ENCODE measurements at places on chromosomes 11 and 22.

- DNase-seq = no peak
These were observed 4.0 kb downstream of the CD5 start for GRCh38 chr11:61106296-61106695.

GRCh38 chr22:33381531-33382406 lies 323.6 kb upstream of the SYN3 start:
- no peak for DNase-seq

- no peak for DNase-seq
These were observed 46.2 kb downstream of the C11orf58 start for GRCh38 chr11:16784666-16785065.

GRCh38 chr11:87908086-87908485 lies 267.2 kb downstream of the RAB38 start:
- DNase-seq = no peak

GRCh38 chr22:32018056-32018455 lies 25.0 kb upstream of the SLC5A1 start:
- DNase-seq = no peak

GRCh38 chr11:7353100-7353499 lies 101.4 kb downstream of the SYT9 start:
- DNase-seq = no peak

DNA sequence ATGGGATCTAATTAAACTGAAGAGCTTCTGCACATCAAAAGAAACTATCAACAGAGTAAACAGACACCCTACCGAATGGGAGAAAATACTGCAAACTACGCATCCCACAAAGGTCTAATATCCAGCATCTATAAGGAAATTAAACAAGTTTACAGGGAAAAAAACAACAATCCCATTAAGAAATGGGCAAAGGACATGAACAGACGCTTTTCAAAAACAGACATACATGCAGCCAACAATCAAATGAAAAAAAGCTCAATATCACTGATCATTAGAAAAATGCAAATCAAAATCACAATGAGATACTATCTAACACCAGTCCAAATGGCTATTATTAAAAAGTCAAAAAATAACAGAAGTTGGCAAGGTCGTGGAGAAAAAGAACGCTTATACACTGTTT lies 117.5 kb downstream of the FCHSD2 start:
- DNase-seq = no peak

- no peak for DNase-seq
These were observed at the start of gene GRK2 for GRCh38 chr11:67266449-67267187. Gene GRK2, plus strand, starts transcription at chr11:67266473. Its CDS starts 227 bp downstream, at chr11:67266700.

DNA sequence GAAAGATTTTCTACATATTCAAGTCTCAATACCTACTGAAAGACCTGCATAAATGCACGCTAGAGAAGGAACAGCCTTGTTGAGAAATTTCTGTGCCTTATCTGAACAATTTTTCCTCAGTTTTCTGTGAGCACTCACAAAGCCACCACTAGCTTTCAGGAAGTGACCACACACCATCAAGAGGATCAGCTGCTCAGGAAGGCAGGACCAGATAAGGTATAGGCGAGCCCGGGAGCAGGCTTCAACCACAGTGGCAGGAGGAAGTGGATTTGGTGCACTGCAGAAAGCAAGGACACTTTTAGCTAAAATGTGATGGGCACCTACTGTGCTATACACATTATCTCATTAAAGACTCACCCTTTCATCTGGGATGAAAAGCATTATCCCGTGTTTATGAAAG lies 220.8 kb downstream of the RAB38 start:
- DNase-seq = no peak

DNA sequence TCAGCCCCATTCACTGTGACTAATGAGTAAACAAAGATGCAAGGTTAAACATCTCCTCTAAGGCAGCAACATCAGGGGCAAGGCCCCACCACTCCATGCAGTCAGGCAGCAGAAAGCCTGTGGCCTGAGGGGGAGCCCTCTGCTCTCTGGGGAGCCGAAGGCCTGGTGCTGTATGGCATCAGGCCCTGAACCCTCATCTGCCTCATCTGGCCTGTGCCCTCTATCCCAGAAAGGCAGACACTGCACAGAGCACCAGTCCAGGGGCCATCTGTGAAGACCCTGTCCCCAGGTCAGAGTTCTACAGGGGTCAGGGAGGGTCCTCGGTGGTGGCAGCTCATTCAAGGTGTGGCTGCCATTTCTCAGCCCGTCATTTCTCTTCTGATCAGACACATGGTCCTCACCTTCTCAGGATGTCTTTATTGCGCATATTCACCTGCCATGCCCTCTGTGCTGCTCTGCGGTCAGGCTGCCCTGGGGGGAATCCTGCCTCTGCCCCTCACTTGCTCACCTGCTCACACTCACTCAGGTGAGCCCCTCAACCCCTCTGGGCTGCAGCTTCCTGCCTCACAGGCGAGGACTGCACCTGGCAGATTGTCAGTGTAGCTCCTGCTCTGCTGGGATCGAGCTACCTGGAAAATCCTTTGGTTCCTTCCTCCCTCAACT lies 103.1 kb upstream of the PITPNB start:
- DNase-seq = no peak
